ENCODE measurements at places on chromosomes 5 and 9.

- no peak for DNase-seq
These were observed 1164.3 kb upstream of the DMAC1 start for GRCh38 chr9:8963885-8964284.

GRCh38 chr9:115513148-115513547 lies 395.2 kb upstream of the TNC start:
- DNase-seq: peak; percentile 13

- no peak for DNase-seq
These were observed 849.6 kb upstream of the DMAC1 start for GRCh38 chr9:8649160-8649559.

DNA sequence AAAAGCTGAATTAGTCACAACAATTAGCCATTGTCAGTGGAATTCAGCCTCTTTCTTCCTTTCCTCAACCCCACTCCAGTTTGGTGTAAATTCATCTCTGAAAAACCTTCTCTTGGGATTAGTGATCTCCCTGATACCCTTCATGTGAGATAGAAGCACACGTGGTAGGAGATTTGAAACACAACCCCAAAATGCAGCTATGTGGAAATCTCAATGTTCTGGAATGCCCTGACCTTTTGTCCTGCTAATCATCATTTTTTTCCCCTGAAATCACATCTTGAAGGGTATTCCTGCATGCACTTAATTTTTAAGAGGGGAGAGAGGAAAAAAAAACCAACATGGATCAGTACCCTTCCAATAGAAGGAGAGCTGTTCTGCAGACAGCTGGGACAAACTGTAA lies 612.6 kb downstream of the EBF1 start:
- DNase-seq: no peak

DNA sequence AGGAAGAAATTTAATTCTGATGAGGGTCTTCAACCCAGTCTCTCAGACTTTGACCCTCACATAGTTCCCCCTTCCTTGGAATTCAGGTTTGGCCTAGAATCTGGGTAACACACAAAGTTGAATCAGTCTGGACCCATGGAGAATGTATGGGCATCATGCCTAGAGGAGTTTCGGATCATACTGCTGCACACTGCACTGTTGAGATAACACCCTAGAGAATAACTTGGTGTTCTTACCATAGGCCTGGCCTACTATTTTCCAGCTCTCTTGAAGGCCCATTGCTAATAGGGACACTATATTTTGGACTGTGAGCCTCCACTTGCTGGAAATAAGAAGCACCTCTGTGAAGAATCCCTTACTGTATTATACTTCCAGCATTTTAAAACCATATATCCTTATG lies 413.5 kb downstream of the PLK2 start:
- no peak for DNase-seq

GRCh38 chr5:1504069-1504595 lies 19.6 kb downstream of the LPCAT1 start:
- DNase-seq: no peak

DNA sequence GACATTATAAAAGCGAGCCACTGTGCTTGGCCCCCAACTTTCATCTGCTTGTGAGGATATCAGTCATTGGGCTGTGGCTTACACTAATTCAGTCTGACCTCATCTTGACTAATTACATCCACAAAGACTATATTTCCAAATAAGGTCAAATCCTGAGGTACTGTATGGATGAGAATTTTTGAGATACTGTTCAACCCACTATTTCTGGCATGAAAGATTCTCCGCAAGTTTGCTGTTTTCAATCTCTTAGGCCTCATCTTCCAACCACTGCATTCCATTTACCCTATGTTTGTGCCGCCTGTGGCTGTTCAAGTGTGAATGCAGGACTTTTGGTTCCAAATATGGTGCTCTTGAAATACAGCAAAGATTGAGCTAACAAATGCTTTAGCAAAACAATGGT lies 400.9 kb upstream of the SGCD start:
- no peak for DNase-seq

DNA sequence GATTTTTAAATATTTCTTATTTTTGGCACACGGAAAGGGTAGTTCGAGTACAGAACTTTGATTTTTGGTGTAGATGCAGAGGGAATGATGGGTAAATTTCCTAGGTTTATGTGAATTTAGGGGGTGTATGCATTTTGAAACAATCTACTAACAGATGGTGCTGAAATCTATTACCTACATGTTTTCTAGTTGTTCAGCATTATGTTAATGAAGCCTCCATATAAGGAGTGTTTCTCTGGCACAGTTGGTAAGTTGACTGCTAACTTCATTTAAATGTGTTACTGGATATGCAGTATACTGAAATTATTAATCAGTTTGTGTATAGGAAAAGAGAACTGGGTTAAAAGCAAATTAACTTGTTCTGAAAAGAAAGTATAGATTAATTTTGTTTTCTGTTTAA lies 17.5 kb downstream of the SUB1 start:
- no peak for DNase-seq

DNA sequence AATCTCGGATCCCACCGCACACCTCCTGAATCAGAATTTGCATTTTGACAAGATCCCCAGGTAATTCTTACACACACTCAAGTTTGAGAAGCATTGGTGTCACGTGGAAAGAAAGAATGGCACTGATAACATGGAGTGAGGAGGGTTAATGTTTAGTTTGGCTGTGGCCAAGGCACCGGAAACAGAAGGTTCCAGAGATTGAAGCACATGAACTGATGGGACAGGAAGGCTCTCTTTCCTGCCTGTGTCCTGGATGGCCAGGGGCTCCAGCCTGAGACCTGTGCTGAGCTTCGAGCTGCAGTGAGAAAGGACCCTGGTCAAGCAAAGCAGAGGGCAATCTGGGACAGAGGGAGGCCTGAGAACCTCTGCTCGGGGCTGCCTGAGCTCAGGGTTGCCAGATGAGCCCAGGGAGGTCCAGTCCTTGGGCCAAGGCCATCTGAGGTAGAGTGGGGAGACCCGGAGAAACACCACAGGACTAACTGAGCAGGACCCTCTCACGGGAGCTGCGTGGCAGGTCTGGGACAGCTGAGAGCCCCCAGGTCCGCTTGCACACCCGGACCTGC lies 27.3 kb downstream of the AFAP1L1 start:
- no peak for DNase-seq

DNA sequence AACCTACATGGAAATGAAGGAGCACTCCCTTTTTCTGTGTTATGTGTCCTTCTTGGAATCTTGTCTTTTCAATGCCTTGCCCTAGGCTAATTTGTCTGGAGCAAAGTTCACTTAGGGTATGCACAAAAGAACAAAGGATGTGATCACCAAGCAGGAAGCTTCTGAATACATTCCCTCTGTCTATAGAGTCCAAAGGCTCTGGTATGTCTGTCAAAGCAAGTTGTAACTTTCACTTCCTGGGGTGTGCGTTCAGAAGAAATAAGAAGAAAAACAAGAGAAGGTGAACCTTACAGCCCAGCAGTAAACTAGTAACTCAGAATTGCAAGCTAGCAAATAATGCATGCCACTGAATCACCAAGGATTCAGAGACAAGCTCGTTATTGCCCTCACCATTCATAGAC lies 31.7 kb upstream of the CDH6 start:
- no peak for DNase-seq

GRCh38 chr5:72556351-72557166 lies 49.3 kb upstream of the ZNF366 start:
- DNase-seq: no peak

DNA sequence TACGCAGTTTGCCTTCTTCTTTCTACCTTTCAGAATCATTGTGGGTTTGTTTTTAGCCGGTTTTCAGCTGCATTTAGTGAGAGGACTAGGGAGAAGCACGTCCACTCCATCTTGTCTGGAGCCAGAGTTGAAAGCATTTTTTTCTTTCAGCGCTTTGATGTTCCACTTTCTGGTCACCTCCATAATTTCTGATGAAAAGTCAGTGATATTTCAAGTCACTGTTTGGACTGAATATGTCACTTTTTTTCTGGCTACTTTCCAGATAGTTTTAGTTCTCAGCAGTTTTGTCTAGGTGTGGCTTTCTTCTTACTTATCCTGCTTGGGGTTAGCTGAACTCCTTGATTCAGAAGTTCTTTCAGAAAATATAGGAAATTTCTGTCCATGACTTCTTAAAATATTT lies 123.9 kb upstream of the IER5L start:
- DNase-seq: no peak

DNA sequence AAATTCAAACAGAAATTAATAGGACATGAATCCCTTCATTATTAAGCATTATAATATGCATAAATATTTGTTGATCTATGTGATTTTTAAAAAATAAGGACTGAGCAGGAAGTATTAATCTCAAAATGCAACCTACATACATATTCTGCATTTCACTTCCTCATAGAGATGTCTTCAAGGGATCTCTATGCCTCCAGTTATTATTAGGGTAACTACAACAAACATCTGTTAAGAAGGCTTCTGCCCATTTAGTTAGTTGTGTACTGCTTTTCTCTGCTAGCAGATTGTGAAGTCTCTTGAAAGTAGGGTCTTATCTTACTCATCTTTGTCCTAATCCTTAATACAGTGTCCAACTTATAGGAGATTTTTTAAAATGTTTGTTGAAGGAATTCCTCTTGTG lies 414.1 kb downstream of the ACTL7B start:
- no peak for DNase-seq

DNA sequence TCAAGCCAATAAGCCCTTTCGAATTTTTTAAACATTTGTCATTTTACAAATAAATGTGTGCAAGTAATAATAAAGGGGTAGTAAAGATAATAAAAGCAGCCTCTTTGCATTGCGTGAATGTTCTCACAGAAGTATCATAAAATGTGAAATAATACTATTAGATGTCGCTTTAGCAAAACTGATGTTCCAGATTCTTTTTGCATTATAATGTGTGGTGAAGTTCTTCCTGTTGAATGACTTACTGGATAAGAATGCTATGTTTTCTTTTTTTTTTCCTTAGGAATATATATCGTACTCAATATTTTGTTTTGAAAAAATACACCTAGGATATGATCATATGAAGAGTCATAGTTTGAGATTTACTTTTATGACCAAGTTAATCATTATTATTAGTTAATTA lies 85.2 kb upstream of the CDH12 start:
- no peak for DNase-seq

- no peak for DNase-seq
These were observed 1057.7 kb upstream of the DMAC1 start for GRCh38 chr9:8857068-8857925.

- no peak for DNase-seq
These were observed 37.8 kb downstream of the RALGPS1 start for GRCh38 chr9:126952205-126952977.

DNA sequence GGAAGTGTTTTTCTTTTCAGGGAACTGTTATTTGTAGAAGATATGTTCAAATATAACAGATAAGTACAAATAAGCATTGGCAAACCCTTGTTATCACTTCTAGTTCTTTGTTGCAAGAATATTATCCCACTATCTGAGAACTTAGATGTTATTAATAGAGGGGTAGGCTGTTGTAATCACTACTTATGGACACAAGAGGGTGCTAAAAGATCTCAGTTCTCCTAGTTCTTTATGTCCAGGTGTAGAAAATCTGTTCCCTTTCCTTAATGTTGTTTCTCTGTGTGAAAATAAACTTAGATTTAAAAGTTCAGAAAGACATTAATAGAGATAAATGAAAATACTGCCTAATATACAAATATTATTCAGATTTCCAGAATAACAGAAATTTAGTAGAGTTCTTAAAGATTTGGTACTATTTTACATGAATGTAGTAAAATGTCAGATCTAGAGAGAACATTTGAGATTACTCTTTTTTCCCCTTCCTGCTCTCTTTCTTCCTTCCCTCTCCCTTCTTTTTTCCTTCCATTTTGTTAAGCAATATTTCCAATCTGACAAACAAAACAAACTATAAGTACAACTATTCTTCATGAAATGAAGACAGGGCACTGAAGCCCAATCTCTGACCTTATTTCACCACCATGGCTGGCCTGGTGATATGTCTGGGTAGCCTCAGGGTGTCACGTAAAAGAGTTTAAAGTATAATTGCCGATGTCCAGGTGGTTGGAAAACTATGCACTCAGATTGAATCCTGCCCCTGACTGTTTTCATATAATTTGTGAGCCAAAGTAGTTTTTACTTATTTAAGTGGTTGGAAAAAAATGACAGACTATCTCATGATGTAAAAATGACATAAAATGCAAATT lies 43.6 kb upstream of the C5orf46 start:
- no peak for DNase-seq

GRCh38 chr5:42120070-42120469 lies 195.0 kb downstream of the FBXO4 start:
- no peak for DNase-seq

DNA sequence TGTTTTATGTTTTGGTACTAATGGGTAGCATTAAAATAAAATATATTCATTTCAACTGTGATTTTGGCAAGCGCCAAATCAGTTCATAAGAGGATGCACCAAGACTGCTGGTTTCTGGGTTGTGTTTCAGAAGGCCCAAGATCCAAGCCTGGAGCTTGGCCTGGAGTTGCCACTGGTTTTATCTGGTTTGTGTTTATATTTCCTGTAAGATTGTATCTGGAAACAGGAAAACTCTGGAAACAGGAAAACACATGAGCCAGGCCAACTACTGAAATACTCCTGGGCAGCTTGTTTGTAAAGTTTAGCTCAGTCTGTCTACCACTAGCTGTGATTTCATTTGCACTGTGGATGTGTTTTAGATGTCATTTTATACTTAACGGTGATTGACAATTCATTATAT lies 5.5 kb downstream of the FSTL4 start:
- no peak for DNase-seq

DNA sequence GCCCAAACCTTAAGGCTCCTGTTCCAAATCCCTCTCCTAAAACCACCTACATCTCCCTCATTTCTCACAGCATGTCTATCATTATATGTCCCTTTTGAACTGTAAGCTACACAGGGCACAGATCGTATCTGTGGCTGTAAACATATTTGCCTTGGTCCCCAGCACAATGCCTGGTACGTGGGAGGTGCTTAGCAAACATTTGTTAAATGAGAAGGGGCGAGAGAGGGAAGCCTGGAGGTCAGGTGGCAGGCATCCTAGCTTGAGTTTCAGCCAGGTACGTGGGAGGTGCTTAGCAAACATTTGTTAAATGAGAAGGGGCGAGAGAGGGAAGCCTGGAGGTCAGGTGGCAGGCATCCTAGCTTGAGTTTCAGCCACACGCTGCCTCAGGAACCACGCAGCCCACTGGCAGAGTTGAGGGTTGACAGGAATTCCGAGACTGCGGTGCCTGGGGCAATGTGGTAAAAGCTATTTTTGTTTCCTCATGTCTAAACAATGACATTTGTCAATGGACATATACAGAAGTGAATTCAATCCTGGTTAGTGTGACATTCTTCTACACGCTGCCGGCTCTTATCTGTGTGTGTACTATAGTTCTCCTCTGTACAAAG lies 113.6 kb downstream of the EFNA5 start:
- DNase-seq: no peak

DNA sequence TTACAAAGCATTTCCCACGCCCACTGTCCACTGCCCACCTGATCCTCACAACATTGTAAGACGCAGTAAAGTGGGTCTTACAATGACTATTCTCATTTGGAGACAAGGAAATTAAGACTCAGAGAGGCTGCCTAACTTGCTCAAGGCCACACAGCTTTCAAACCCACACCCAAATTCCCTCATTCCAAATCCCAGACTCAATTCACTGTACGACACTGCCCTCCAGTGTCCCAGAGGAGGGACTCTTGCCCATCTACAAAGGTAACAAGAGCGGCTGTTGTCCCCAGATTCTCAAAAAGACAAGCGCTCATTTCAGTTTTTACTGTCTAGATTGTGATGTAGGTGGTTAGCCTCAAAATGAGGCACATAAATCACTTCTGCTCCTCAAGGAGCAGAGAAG lies 184.6 kb downstream of the ACTL7B start:
- no peak for DNase-seq
